Regular cardiac myocyte (primary cell): ENCODE measurements at places on chromosomes 2 and 18. TPM values are rescaled to one million over a fixed set of nuclear protein-coding genes. Genes with fewer than 3 reads are reported as not detected.

The UPP2 gene
- 0.28 TPM in 1 of 2 replicates, not detected in the other for total RNA-seq

The REG3G gene
- not detected in 2 replicates for total RNA-seq

The GTF2A1L gene
- 0.38 and 1.1 TPM in 2 replicates for total RNA-seq

The TRPM8 gene
- under 0.01 and 0.28 TPM in 2 replicates for total RNA-seq

The ASPRV1 gene
- total RNA-seq, result under 0.01 and 0.56 TPM in 2 replicates

The ZNF24 gene
- 34.1 and 35.5 TPM in 2 replicates for total RNA-seq

The HAAO gene
- 0.38 and 0.56 TPM in 2 replicates for total RNA-seq

The DTNA gene
- total RNA-seq, result 14.8 and 31.3 TPM in 2 replicates

The LYPD6 gene
- under 0.01 and 0.77 TPM in 2 replicates for total RNA-seq

The HOXD9 gene
- total RNA-seq, result under 0.01 TPM in 1 of 2 replicates, not detected in the other

The NAT8 gene
- total RNA-seq, result not detected in 2 replicates

The GCG gene
- not detected in 2 replicates for total RNA-seq

The GRP gene
- total RNA-seq, result not detected in 2 replicates

The IL18RAP gene
- total RNA-seq, result not detected in 2 replicates

The CDH19 gene
- total RNA-seq, result 1.3 and 2.0 TPM in 2 replicates

The CNRIP1 gene
- 16.9 and 32.2 TPM in 2 replicates for total RNA-seq

The TXNDC2 gene
- not detected in 2 replicates for total RNA-seq

The USP37 gene
- total RNA-seq, result 13.4 and 18.9 TPM in 2 replicates

The FRZB gene
- under 0.01 and 0.19 TPM in 2 replicates for total RNA-seq
